Stimulated activated CD8-positive, alpha-beta memory T cell treated with anti-CD3 and anti-CD28 coated beads, Interleukin-4, amount 100 ng/mL, for 1 hour (primary cell): ENCODE measurements at places on chromosomes 4 and X.

- DNase-seq: no peak
Observed at GRCh38 chr4:6939761-6940743, 30.4 kb downstream of the TBC1D14 start.

GRCh38 chr4:15653864-15654592 is 1.1 kb downstream of the FBXL5 start:
- no peak for DNase-seq

DNA sequence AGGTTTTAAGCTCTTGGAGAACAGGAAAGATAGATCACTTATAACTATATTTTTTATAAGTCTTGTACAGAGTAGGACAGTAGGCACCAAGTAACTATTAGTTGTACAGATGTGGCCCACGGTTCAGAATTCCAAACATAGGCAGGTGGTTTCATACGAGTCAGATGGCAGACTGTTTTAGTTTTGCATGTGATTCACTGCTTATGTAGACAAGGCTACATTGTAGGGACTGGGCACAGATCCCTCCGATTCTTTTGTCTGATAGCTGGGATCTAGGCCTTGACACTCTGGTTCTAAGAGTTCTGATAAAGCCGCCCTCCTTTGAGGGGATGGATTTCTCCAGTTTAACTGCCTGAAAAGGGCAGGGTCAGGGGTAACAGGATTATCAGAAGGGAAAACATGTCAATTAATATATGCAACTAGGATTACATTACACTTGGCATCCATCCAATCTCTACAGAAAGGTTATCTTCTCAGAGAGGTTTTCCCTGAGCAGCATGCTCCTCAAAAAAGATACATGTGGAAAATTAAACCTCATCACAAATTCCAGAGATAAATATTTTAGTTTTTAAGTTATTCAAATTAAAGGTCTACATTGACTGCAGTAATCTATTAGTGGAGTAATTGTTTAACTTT is 87.8 kb downstream of the SPRY1 start:
- no peak for DNase-seq

- DNase-seq: no peak
Observed at GRCh38 chr4:2907706-2908293, 55.4 kb downstream of the NOP14 start.

DNA sequence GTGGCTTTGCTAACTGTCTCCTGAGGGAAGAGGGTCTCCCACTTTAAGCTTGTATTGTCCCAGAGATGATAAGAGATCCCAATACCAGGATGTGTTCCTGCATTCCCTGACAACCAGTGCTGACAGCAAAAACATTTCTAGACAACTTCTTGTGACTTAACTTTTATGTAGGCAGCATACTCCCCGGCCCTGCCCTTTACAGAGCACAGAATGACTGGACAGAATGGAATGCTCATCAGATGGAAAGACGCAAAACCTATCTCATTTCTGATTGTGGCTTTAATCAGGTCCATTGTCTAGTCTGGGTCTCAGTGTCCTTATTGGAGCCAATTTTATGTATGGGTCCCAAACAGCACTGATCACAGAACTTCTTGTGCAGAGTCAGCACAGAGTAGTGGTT is 18.2 kb upstream of the PLAC1 start:
- DNase-seq: no peak

DNA sequence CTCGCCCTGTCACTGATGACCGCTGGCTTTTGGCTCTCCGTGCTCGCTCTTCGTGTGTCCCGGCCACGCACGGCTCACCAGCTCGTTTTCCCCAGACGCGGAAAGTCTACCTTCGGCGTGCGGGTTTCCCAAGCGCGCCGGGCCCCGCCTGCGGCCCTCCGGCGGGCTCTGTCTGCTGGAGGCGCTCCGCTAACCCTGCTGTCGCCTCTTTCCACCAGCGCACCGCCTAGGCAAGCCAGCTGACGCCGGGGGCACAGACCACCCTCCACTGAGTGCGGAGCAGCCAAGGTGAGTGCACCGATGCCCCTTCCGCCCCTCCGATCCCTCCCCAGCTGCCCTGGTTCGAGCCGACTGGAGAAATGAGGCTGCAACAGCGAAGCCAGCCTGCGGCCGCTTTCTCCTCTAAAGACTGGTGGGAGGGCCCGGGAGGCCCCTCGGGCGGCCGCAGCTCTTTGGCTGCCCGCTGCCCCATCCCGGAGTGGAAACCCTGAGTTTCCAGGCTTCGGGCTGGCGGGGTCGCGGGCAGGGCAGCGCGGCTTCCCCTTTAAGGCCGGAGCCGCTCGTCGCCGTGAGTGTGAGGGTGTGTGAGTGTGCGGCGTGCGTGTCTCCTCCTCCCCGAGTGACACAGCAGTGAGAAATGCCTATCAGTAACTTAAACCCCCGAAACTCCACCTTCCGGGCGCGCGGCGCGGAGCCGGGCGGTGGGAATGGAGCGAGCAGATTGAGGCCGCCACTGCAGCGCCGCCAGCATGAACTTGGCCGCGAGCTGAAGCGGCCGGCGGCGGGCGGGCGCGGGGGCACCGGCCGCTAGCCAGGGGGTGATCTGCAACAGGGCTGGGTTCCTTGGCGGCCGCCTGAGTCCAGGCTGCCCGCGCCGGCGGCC is at the start of gene MAMLD1:
Gene MAMLD1, plus strand, starts transcription at position 719 of the 883 bp plus-strand sequence. CDS start 82,200 bp downstream, outside the sequence.
- DNase-seq: no peak

GRCh38 chr4:150710770-150711375 is 128.9 kb downstream of the MAB21L2 start:
- no peak for DNase-seq

DNA sequence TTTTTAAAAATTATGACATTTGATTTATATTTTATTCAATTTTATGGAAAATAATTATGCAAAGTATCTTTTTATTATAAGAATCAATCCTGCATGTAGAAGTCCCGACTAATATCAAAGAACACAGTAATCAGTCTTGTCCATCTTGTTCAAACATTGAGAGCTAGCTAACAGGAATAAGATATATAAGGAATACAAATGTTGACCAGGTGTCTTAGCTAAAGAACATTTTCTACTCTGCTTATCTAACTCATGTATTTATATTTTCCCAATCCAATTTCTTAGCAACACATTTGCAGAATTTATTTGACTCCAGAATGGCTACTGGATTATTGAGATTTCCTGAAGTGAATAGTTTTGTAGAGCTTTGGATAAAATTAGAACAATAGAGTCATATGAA is 61.5 kb upstream of the NR3C2 start:
- DNase-seq: no peak

DNA sequence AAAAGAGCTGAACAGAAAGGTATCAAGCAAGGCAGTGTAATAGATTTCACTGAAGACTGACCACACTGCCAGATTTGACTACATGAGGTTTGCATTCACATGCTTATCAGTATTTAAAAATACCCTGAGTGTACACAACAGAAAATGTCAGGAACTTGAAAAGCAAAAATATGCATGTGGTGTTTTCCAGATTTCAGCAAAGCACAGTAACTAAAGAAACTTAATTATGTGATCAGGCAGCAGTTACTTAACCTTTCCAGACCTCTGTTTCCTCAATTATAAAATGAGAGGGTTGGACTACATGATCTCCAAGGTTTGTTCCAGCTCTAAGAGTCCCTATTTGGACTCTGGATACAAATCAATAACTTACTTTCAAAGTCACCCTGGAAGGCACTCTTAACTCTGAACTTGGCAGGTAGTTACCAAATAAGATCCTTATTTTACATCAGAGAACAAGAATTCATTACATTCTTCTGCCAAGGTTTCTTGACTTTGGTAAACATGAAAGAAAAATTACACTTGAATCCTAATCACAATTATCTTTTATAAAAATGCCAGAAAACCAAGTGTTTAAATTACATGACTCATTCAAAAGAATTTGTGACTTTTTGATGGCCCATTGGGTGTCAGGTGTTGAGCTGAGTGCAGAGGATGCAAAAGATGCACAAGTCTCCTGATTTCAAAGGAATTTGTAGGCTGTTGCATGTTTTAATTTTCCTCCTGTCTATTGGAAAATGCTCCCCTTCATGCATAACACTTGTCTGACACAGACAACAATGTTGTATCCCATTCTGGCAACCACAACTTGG is 241.6 kb downstream of the MGST2 start:
- no peak for DNase-seq

- no peak for DNase-seq
Observed at GRCh38 chr4:185708348-185708747, 103.6 kb downstream of the SORBS2 start.

GRCh38 chr4:7381890-7382633 is 52.7 kb downstream of the PSAPL1 start:
- DNase-seq: no peak
